ENCODE measurements at places on chromosomes 16 and 17. TPM values are rescaled to one million over a fixed set of nuclear protein-coding genes. Genes with fewer than 3 reads are reported as not detected.

The ODAD4 gene
- 0.54 TPM for total RNA-seq

- DNase-seq = no peak
These were observed 1.7 kb downstream of the PSMD11 start for GRCh38 chr17:32445971-32446370.

- no peak for DNase-seq
These were observed 15.2 kb downstream of the TRAF7 start for GRCh38 chr16:2170587-2171435.

DNA sequence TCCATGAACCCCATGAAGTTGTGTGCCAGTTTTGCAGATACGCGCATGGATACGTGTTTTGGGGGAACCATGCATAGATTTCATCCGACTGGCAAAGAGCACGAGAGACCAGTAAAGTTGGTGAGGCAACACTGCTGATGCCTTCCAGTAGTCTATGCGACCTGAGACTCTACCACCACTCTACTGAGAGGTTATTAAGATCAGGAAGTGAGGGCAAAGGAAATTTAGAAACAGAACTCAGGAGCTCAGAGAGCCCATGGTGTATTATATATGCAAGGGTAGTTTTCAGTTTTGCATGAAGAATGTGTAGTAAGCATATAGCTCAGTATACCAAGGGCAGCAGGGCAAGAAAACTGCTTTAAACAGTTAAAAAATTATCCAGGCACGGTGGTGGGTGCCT lies 4.2 kb downstream of the SLX4 start:
- DNase-seq = no peak

DNA sequence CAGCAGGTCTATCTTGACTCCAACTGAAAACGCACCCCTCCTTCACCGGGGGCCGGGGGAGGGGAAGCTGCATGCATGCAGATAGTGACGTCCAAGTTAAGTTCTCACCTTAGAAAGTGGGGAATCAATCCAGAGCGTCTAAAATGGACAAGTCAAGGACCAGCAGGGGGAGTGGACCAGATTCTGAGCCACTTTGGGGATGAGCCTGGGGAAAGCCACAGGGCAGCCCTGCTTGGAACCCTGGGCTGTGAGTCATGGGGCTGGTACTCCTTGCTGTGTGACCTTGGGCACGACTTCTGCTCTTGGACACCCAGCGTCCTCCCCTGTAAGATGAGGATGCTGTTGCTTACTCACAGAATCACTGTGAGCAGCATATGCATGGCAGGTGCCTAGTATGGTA lies 9.1 kb downstream of the TNFRSF13B start:
- no peak for DNase-seq

The CACNG3 gene
- not detected for total RNA-seq

- no peak for DNase-seq
These were observed 18.8 kb downstream of the PCTP start for GRCh38 chr17:55769625-55770000.

The C16orf89 gene
- total RNA-seq = not detected

DNA sequence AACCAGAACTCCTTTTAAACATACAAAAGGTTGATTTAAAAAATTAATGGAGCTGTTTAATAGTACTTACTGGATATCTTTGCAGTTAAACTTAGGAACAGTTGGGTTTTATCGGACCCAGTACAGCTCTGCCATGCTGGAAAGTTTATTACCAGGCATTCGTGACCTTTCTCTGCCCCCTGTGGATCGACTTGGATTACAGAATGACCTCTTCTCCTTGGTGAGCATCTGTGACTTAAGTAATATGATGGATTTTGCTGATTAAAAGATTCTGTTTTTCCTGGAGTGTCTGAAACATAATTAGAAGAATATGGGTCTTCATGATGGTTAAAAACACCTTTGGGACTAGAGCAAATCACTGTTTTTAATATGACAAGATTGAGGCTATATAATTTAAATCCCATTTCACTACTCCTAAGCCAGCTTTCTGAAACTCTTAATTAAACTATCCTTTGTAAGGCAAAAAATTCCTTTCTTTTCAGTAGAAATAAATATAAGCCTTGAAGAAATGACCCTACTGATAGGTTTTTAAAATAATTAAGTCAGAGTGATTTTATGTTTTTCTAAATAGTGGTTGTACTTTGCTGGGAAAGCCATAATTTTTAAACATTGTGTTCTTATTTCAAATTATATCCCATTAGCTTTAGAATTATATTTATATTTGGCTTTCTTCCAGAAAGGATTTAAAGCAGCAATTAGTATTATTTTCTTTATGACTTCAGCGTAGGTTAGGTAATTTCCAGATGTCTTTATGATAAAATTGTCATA lies 45.7 kb upstream of the KPNB1 start:
- no peak for DNase-seq

The ARL2BP gene
- 57.4 TPM for total RNA-seq

GRCh38 chr17:66167189-66167815 lies 24.6 kb downstream of the CEP112 start:
- DNase-seq = no peak

- no peak for DNase-seq
These were observed 40.3 kb downstream of the TK2 start for GRCh38 chr16:66509576-66509975.

- peak; percentile 98 for DNase-seq
These were observed 5.3 kb downstream of the RNF166 start for GRCh38 chr16:88700636-88701482.

GRCh38 chr17:37650419-37651003 lies 7.3 kb upstream of the DDX52 start:
- peak; percentile 26 for DNase-seq

GRCh38 chr16:11603331-11603750 lies 16.6 kb upstream of the LITAF start:
- DNase-seq = no peak

The ITGA3 gene
- 10.5 TPM for total RNA-seq

- no peak for DNase-seq
These were observed 49.7 kb downstream of the STAT3 start for GRCh38 chr17:42338427-42338985.

DNA sequence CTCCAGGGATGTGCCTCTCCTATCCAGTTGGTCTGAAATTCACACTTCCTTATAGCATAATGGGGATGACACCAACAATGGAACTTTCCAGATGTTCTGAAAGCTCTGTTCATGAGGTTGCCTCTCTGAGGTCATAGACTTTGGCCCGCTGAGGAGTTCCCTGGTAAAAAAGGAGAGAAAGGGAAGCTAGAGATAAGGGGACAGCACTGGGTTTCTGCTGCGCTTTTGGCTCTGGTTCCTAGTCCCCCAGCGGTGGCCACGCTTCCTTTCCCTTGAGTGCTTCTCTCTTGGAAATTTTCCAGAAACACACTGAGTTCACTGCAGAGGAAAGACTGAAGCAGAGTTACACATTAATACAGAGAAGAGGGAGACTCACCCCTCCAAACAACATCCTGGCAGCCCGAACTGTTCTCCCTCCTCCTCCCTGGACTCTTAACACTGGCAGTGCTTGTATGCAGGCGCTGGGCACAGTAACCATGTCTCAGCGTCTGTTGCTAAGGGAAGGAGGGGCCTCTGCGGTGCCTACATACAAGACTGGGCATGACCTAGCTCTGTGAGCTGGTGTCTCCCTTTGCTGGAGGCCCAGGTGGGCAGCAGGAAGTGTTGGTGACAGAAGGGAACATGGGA lies at the start of gene DNAH3:
Gene DNAH3 (minus strand): TSS at position 472 of the 627 bp plus-strand sequence. CDS start 527 bp downstream, outside the sequence.
- DNase-seq = no peak

DNA sequence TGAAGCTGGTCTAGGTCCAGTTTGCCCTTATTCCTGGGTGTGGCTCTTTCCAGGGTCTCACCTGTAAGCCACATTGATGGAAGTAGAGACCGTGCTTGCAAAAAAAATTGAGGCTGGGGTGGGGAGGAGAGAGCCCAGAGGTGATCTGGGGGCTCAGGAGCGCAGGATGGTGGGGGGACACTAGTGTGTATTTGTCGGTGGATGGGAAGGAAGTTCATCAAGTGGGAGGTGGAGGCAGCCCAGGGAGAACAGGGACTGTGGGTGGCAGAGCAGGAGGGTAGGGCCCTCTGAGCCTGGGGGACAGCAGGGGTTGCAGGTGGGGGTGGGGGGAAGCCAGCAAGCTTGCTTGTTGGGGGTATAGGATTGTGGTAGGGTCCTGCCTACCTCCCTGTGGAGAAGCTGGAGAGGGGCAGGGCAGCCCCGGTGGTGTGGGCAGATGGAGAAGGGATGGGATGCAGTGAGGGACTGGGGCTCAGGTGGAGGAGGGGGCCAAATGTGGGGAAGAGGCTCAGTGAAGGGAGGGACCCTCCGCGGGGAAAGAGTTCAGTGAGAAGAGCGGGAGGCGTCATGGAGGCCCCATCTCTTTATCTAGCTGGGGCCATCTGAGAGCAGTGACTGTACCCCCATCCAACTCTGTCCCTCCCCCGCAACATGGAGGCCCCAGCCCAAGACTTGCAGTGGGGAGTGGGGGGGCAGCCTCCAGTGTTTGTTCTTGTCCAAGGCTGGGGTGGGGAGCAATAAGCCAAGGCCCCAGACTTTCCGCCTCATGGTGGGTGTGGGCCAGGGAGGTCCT lies 17.2 kb upstream of the TMEM92 start:
- no peak for DNase-seq

The KRTAP9-8 gene
- total RNA-seq = not detected

- no peak for DNase-seq
These were observed 4.5 kb upstream of the NAT9 start for GRCh38 chr17:74780443-74781238.

DNA sequence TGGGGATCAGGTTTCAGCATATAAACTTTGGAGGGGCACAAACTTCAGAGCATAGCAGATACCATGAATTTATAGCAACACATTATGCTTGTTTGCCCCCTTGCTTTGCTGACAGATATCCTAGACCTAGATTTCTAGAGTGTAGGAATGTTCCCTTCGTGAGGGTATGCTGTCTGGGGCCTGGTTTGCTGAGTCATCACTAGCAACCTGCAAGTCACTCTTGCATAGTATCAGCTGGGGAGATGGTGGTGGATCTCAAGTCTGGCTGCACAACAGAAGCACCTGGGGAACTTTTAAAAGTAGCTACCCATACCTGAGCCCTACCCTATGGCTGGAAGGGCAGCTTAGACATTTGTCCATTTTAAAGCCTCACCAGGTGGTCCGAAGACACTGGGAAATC lies 22.3 kb upstream of the HSBP1 start:
- no peak for DNase-seq

The CACNG5 gene
- total RNA-seq = not detected

GRCh38 chr17:77728871-77729270 lies 229.6 kb upstream of the TNRC6C start:
- no peak for DNase-seq

GRCh38 chr16:67100569-67101310 lies 9.0 kb upstream of the PHAF1 start:
- peak; percentile 44 for DNase-seq

The TNS4 gene
- under 0.01 TPM for total RNA-seq

GRCh38 chr16:85891776-85892166 lies 7.2 kb upstream of the IRF8 start:
- no peak for DNase-seq
